Occipital lobe (tissue), 3 donors: ENCODE measurements at places on chromosomes 2 and 18. TPM values are rescaled to one million over a fixed set of nuclear protein-coding genes. Genes with fewer than 3 reads are reported as not detected.

Gene FRZB
- total RNA-seq, result 19.8 TPM

Gene AQP12B
- not detected for total RNA-seq

Gene RAX
- total RNA-seq, result not detected

DNA sequence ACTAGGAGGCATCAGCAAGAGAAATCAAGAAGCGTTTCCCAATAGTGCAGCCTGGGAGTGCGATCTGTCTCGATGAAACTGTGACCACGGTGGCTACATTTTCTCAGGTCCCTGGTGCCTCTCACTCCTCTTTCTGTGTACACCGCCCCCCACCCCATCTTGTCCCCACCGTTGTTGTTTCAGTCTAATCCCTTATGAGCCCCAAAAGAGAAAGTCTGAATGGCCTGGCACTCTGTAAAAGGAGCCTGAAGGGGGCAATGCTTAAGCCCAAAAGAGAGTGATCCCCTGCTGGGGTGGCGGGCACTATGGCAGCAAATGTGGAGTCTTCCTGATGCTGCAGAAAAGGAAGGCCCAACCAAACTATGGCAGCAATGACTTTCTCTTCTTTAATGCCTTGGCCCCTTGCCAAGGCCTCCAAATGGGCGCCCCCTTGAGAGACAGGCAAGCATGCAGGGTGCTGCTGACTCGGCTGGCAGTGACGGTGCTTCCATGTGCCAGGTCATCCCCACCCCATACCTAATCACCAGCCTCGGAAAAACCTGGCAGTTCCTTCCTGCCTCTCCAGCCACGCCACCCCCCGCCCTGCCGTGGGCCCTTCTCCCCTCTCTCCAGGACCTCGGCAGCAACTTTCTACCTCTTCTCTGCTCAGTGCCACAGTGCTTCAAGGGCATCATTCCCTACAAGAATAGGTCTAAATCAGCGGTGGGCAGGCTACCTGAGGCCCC is 123.0 kb downstream of the CYP26B1 start:
- DNase-seq, result no peak

DNA sequence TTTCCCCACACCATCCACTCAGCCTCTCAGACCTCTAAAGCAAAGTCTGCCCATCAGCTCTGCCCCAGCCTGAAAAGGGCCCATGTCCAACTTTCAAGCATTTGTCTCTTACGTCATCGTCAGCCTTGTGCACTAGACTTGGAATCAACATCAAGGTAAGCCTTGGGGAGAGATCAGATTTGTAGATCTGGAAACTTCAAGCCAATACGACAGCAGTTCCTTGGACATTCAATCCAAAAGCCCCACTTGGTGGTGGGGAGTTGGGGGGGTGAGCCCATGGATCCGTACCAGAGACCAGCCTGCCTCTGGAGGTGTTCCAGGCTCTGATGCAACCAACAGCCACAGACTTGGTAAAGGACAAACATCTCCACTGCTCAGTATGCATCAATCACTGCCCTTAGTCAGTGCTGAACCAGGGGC is 206.8 kb upstream of the MEIS1 start:
- DNase-seq, result no peak

GRCh38 chr2:25316101-25316500 is 25.6 kb downstream of the DNMT3A start:
- no peak for DNase-seq

DNA sequence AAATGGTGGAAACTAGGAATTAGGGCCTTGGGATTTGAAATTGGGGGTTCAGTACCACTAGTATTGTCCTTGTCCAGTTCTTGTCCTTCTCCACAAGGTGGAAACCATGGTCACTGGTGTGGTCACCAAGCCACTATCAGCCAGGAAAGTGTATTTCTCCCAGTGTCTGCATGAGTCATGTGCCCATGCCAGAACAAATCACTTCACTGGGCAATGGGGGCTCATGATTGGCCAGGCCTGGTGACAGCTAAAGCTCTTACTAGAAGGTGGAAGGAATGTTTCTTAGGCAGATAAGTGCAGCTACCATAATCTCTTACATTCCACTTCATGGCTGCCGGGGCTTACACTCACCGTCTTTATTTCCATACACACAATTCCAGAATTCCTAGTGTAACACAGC is 124.8 kb upstream of the TACR1 start:
- DNase-seq, result no peak
